Smooth muscle cell of the umbilical artery (primary cell): ENCODE measurements at places on chromosomes 12 and 14. TPM values are rescaled to one million over a fixed set of nuclear protein-coding genes. Genes with fewer than 3 reads are reported as not detected.

The MAP1LC3B2 gene
- 0.59 and 0.60 TPM in 2 replicates for total RNA-seq

The OASL gene
- 0.18 and 0.30 TPM in 2 replicates for total RNA-seq

The P2RX7 gene
- total RNA-seq = 0.28 and 0.89 TPM in 2 replicates

The EFS gene
- total RNA-seq = 1.8 and 5.6 TPM in 2 replicates

The SERPINA1 gene
- 0.30 and 0.32 TPM in 2 replicates for total RNA-seq

The NELL2 gene
- total RNA-seq = 1.5 TPM in 1 of 2 replicates, not detected in the other

The CLEC4A gene
- 0.18 TPM in 1 of 2 replicates, not detected in the other for total RNA-seq

The CDKL1 gene
- total RNA-seq = 4.1 and 7.4 TPM in 2 replicates

The SLC38A4 gene
- 2.8 and 4.2 TPM in 2 replicates for total RNA-seq

The RTL1 gene
- total RNA-seq = under 0.01 and 0.09 TPM in 2 replicates

The NANOG gene
- not detected in 2 replicates for total RNA-seq

The SCFD1 gene
- total RNA-seq = 147 and 154 TPM in 2 replicates

The TMCC3 gene
- total RNA-seq = 5.9 and 9.3 TPM in 2 replicates

The IGF1 gene
- total RNA-seq = under 0.01 TPM in 1 of 2 replicates, not detected in the other

The CYP46A1 gene
- total RNA-seq = 0.09 and 0.30 TPM in 2 replicates

The ZDHHC22 gene
- total RNA-seq = not detected in 2 replicates

The APAF1 gene
- 40.7 and 45.6 TPM in 2 replicates for total RNA-seq

The SPTB gene
- total RNA-seq = 0.05 TPM in 1 of 2 replicates, not detected in the other

The CLEC14A gene
- 0.74 and 1.2 TPM in 2 replicates for total RNA-seq

The ENDOU gene
- under 0.01 and 0.14 TPM in 2 replicates for total RNA-seq

The PLEKHD1 gene
- not detected in 2 replicates for total RNA-seq

The CLEC1A gene
- not detected in 2 replicates for total RNA-seq

The VRTN gene
- total RNA-seq = not detected in 2 replicates

The NR1H4 gene
- total RNA-seq = not detected in 2 replicates

The LIN7A gene
- total RNA-seq = 9.9 and 40.4 TPM in 2 replicates
